ENCODE measurements at places on chromosomes 1 and 21.

DNA sequence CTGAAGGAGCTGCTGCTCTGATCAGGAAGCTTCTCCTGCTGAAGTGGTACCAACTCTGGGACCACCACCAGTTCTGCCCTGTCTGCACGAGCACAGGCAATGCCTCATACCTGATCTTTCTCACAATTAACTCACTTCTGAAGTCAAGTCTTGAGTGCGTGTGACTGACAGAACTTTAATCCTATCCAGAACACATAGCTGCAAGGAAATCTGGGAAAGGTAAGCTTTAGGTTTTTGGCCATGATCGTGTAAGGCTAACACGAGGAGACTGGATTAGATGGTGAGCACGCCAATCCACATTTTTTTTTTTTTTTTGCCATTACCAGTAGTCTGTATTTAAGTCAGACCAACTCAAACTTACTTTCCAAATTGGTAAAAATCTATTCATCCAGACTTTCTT, 101.3 kb downstream of the GIPC2 start:
- DNase-seq: no peak

GRCh38 chr1:193487722-193488121, 301.3 kb upstream of the B3GALT2 start:
- DNase-seq: no peak

DNA sequence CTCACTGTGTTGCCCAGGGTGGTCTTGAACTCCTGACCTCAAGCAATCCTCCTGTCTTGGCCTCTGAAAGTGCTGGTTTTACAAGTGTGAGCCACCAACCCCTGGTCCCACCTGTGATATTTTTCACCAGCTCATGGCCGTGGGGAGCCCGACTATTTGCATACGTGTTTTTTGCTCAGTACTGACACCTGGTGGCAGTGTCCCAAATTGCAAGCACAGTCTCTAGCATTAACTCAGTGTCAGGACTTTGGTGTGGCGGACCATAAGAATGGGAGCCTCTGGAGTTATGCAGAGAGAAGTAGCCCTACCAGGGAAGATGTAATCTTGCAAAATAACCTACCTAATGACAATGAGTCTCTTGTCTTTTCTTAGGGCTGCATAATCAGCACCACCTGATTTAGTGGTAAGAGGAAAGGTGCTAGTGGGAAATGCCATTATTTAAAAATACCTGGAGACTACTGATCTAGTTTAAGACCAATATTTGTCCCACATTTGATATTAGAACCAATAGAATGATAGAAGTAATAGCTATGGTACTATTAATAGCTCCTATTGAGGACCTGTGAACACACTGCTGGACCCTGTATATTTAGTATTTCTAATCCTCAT, 305.4 kb downstream of the DISC1 start:
- DNase-seq: no peak

- DNase-seq: no peak
These were observed 51.7 kb upstream of the DUSP10 start for GRCh38 chr1:221793439-221794078.

- DNase-seq: no peak
These were observed 595 bp downstream of the AK2 start for GRCh38 chr1:33036051-33036525.

GRCh38 chr1:8294170-8294697, 23.7 kb upstream of the SLC45A1 start:
- no peak for DNase-seq

GRCh38 chr1:152461544-152461943, 47.5 kb upstream of the CRNN start:
- peak; percentile 22 for DNase-seq

GRCh38 chr1:12580054-12580887, 37.7 kb downstream of the DHRS3 start:
- DNase-seq: no peak

DNA sequence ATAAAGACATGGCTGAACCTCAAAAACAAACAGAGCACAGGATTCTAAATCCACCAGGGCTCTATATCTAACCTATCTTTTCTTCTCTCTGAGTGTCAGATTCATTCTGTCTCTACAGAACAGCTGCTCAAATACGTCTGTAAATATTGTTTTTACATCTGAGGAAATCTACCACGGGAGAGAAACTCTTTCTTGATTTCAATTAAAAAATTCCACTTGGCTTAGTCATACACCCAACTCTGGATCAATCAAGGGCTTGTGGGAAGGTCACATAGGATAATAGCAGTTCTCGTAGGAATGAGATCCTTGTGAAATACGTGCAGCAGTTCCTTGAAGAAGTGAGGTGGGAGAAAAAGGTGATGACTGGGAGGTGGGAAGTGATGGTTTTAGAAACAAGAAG, 1355.7 kb upstream of the ADGRL2 start:
- DNase-seq: no peak

GRCh38 chr1:61182049-61182448, 99.7 kb downstream of the NFIA start:
- DNase-seq: no peak

All from stimulated activated CD8-positive, alpha-beta memory T cell treated with anti-CD3 and anti-CD28 coated beads, Interleukin-15, amount 100 ng/mL, for 4 hours (primary cell).